ENCODE measurements at places on chromosomes 3 and 15.

DNA sequence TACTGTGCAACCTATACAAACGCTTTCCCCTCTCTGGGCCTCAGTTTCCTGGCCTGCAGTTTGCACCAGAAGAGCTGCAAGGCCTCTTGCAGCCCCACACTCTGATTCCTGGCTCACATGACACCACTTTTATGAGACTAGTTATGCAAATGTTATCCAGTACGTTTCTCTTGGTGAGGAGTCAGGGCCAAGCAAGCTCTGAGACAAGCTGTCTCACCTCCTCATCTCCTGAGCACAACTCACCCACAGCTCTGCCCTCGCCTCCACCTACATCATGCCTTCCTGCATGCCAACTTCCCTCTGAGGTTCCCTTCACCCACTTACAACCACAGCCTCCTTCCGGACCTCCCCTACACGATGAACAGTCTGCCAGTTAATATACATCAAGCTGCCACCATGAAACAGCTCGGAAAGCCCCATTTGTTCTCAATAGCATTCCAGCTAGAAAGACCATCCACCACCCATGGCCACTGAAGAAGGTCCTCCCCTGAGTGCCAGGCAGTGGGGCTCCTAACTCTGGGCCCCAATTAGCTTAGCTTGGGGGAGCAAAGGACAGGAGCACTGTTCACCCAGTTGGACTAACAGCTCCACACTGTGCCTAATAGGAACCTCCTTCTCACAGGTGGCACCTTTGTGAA lies 25.0 kb downstream of the CRYGS start:
- DNase-seq = no peak

DNA sequence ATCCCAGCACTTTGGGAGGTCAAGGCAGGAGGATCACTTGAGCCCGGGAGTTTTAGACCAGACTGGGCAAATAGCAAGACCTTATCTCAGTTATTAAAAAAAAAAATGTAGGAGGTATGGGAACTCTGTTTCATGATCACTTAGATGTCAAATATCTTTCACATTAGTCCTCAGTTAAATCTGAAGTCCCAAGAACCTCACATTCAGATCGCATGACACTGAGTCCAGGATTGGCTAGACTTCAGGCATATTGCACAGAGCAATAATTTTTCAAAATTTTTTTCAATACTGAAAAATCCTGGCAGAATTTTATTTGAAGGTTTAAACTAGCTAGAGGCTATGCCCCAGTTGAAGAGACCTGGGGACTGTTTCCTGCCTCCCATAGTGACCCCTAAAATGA lies 56.3 kb upstream of the ZNF148 start:
- no peak for DNase-seq

GRCh38 chr3:171164067-171164465 lies 137.5 kb upstream of the SLC2A2 start:
- no peak for DNase-seq

- no peak for DNase-seq
Observed at GRCh38 chr3:171699601-171700000, 110.7 kb downstream of the PLD1 start.

GRCh38 chr3:133152681-133153220 lies 114.6 kb downstream of the TMEM108 start:
- DNase-seq = peak; percentile 50

DNA sequence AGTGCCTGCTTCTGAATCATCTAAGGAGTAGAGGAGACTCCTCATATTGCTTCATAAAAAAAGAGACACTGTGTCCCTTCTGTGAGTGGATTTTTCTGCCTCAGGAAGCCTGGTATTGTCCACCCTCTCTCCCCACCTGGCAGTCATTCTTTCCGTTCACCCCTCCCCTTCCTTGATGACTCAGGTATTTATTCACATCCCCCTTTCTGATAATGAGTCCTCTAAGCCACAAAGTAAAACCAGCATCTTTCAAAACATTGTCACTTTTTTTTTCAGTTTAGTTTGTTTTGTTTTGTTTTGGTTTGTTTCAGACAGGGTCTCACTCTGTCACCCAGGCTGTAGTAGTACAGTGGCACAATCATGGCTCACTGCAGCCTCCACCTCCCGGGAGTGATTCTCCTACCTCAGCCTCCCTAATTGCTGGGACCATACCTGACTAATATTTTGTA lies 65.2 kb upstream of the UBE2E1 start:
- no peak for DNase-seq

DNA sequence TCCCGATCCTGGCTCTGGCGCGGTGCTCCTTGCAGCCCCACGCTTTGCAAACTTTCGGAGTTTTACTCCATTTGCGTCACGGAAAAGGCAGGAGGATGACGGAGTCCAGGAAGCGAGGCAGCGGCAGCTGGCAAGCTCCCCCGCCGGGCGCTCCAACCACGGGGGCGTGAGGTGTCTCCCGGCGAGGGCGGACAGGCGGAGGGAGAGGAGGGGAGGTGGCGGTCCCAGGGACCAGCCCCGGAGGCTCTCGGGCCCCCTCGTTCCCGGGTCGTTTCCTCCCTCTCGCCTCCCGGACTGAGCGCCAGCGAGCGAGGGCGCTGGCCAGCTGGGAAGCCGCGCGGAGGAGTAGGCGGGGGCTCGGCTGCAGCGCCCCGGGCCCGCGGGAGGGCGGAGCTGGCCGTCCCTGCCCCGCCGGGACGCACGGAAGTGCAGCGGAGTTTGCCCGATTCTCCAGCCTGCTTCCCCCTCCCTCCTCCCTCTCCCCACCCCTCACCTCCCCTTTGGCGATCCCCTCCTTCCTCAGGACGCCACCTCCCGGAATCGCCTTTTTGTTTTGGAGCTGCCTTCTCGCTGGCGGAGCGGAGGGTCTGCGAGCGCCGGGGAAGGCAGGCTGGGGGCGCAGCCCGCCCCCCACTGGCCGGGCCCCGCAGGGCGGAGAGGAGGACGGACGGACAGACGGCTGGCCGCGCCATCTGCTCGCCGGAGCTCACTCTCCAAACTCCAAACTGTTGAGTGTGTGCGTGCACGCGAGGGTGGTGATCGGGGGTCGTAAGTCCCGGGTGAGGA lies at the start of gene SNX33:
Gene SNX33 (plus strand): TSS at position 543 of the 786 bp plus-strand sequence. CDS start 1,191 bp downstream, outside the sequence.
- peak; percentile 59 for DNase-seq

DNA sequence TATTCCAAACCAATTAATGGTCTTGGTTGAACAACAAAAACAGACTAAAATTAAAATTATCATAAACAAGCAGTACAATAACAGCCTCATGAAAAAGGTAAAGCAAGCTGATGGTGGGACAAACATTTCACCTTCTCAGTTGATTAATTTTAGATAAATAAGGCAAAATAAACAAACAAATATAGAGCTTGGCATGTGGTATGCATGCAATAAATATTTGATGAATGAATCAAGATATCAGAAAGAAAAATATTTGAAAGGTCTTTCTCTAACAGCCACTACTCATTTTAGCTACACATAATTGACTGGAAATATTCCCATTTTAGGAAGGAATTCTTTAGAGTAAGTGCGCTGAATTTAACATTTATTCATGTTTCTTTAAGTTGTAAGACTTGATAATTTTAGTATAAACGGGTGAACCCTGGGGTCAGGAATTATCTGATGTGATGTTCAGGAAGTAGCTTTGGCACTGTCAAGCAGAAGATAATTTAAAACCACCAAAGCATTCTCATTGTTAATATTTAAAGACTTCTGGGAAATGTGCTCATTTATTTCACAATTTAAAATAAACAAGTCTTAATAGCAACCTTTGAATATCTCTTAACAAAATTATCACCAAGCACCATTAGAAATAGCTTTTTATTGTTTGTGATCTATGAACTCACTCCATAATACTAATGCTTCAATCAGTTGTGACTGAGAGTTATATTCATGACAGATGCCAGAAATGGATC lies 372.3 kb upstream of the TGFBR2 start:
- no peak for DNase-seq

GRCh38 chr3:29202378-29202777 lies 78.5 kb upstream of the RBMS3 start:
- DNase-seq = no peak

- peak; percentile 75 for DNase-seq
Observed at GRCh38 chr3:49703443-49703927, 14.1 kb downstream of the RNF123 start.

DNA sequence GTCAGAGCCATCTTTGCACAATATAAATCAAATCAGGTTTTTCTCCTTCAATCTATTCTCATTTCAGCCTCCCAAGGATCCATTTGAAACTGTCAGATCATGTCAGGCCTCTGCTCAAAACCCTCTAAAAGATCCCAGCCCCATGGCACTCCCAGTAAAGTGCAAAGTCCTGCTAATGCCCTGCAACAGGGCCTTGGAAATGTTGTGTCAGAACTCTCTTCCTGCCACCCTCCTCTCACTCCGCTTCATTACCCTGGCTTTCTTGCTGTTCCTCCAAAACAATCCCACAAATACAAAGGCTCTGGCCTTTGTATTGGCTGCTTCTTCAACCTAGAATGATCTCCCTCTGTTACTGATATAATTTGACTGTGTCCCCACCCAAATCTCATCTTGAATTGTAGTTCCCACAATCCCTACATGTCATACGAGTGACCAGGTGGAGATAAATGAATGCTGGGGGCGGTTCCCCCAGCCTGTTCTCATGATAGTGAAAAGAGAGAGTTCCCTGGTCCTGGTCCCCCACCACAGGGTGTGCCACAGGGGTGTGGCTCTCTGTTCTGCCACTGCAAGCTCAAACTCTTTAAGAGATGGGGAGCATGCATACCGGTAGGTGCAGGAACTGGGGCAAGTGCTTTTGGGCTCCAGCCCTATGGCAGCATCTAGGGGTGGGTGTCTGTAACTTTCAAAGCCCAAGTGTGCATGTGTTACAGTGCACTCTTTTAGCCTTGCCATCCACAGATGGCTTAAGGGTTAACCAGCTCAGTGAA lies 22.9 kb upstream of the TRA2B start:
- no peak for DNase-seq

DNA sequence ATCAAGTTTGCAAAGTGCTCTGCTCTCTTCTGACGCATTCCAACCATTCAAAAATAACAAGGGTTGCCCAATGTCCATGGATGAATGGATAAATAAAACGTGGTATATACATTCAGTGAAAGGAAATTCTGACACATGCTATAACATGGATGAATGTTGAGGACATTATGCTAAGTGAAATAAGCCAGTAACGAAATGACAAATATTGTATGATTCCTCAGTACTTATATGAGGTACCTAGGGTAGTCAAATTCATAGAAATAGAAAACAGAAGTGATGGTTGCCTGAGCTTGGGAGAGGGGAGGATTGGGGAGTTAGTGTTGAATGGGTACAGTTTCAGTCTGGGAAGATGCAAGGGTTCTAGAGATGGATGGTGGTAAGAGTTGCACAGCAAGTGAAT lies 33.9 kb downstream of the SH3BP5 start:
- DNase-seq = no peak

GRCh38 chr3:155131104-155131503 lies 51.0 kb downstream of the MME start:
- DNase-seq = no peak

- no peak for DNase-seq
Observed at GRCh38 chr15:42106288-42106687, 11.9 kb upstream of the PLA2G4D start.

GRCh38 chr3:102179326-102180177 lies 255.3 kb upstream of the ZPLD1 start:
- no peak for DNase-seq

- DNase-seq = no peak
Observed at GRCh38 chr3:10234526-10235230, 13.6 kb upstream of the TATDN2 start.

- DNase-seq = no peak
Observed at GRCh38 chr15:40914486-40914885, 14.7 kb upstream of the DLL4 start.

- DNase-seq = no peak
Observed at GRCh38 chr3:195813916-195814640, 2.3 kb upstream of the MUC4 start.

DNA sequence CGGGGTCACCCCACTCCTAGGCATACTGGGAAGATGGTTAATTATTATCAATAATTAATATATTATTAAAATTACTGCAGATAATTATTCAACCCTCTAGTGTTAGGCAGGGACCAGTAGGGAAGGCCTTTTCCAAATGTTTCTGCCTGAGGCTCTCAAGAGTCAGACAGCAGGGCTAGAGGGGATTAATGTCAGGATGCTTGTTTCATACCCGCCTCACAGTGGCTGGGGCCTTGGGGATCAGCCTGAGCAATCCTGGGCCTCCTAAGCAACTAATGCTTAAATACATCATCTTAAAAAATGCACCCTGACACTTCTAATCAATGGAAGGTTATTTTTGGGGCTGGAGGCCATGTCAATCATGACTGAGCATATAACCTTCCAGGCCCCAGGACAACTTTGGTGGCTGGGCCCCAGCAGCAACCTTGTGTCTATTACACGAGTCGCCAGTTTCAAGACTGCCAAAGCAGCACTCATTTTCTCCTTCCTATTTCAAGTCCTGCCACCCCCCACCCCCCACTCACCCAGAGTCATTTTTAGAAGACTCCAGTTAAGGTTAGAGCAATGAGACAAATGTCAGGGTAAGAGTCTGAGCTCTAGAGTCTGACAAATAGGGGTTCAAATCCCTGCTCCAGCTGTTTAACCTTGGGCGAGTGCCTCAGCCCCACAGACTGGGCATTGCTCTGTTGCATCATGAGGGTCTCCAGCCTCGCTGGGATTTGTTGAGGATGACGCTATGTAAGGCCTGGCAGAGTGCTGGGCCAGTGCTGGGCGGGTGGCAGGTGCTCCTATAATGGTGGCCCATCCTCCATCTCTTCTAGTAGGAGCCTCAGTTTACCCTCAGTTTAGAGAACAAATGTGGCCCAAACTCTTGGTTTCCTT lies 6.1 kb downstream of the AMOTL2 start:
- no peak for DNase-seq

DNA sequence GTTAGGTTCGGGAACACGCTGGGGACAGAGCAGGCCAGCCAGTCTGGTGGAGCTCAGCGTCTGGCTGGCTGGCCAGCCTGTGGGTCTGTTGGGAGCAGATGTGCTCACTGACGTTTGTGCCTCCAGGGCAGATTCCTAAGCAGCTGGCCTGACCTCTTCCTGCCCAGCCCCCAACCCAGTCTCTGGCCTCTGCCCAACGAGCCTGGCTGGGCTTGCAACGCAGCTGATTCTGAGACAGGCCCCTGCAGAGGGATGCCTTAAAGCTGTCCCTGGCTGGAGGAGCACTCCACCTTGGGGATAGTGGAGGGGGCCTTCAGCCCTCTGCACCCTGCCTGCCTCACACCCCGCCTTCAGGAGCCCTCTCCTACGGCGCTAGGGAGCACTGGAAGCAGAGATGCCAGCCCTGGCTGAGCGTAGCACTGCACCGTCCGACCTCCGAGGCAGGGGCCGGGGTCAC lies 46.0 kb downstream of the KLF13 start:
- DNase-seq = no peak

GRCh38 chr3:185943760-185944106 lies 5.9 kb upstream of the TRA2B start:
- no peak for DNase-seq

DNA sequence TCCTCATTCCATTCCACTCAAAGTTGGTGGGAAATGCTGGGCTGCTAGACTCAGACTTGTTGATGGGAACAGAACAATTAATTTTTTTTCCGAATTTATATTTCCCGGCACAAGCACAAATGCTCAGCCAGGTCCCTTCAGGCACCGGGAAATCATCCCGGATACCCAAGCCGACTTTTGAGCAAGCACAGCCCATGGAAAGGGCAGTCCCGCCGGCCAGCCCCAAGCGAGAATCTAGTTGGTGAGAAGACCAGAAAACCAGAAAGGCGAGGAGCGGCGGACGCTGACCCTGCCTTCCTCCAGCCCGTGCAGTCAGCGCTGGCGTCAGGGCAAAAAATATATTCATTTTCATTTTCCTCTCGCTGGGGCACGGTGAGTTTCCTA lies 763 bp upstream of the ZIC4 start:
- DNase-seq = no peak

GRCh38 chr3:172592898-172593669 lies 69.9 kb upstream of the TNFSF10 start:
- DNase-seq = no peak

Measured in brain (organoid and tissue), 16 donors.